ENCODE measurements at places on chromosomes 2 and 18. TPM values are rescaled to one million over a fixed set of nuclear protein-coding genes. Genes with fewer than 3 reads are reported as not detected.

The ALLC gene
- not detected for total RNA-seq

The KCNJ3 gene
- total RNA-seq, result under 0.01 TPM

The QPCT gene
- 73.9 TPM for total RNA-seq

The RETSAT gene
- 51.8 TPM for total RNA-seq

The AGXT gene
- total RNA-seq, result not detected

The NTSR2 gene
- total RNA-seq, result not detected

The CIDEA gene
- not detected for total RNA-seq

The PDK1 gene
- 11.3 TPM for total RNA-seq

The ADCYAP1 gene
- 1.3 TPM for total RNA-seq

The MREG gene
- 1.5 TPM for total RNA-seq

The IMPACT gene
- 24.6 TPM for total RNA-seq

GRCh38 chr2:28577791-28578680 lies 82.2 kb downstream of the PLB1 start:
- peak; percentile 50 for DNase-seq

GRCh38 chr18:46704189-46704588 lies 47.2 kb upstream of the LOXHD1 start:
- no peak for DNase-seq

GRCh38 chr2:173984866-173985604 lies 19.9 kb upstream of the SP3 start:
- DNase-seq, result no peak

GRCh38 chr18:30406728-30407127 lies 635.8 kb downstream of the DSC3 start:
- DNase-seq, result no peak

GRCh38 chr18:39167990-39168389 lies 1602.4 kb upstream of the CELF4 start:
- DNase-seq, result no peak

DNA sequence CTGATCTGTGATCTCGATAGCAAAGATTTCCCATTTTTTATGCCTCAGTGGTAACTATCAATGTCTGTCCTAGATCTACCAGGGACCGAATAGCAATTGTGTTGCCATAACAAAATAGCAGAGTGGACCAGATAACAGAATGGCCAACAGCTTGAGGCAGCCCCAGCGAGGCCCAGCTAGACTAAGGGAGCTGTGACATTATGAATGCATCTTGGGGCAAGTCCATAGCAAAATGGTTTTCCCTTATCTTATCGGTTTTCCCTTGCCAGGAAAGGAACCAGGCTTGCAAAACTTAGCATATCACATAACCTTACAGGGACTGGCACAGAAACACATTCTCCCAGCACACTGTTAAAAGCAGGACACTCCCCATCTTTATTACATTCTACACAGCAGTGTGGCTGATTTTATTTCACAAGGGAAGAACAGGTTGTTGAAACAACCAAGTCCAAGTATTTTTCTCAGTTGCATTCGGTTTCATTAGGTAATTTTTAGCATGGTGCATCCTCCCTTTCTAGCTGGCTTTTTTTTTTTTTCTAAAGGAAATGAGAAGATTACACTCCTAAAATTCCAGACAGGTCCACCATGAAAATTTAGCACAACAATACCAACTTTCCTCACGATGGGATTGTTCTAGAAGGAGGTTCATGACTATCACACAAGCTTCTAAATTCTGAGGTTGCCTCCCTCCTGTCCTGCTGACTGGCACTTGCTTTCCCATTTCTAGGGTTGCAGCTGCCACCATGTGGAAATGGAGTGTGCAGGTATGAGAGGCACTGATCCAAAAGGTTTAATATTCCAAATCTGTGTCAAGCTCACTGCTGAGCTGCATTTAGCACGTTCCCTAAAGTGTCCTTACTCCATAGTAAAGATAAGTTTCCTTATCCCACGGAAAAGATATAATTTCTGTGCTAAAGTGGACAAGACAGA lies 97.0 kb upstream of the SLC35G4 start:
- DNase-seq, result no peak

GRCh38 chr18:22176420-22177326 lies 7.3 kb downstream of the GATA6 start:
- no peak for DNase-seq

- DNase-seq, result no peak
These were observed 10.6 kb downstream of the PRLH start for GRCh38 chr2:237576974-237577373.

DNA sequence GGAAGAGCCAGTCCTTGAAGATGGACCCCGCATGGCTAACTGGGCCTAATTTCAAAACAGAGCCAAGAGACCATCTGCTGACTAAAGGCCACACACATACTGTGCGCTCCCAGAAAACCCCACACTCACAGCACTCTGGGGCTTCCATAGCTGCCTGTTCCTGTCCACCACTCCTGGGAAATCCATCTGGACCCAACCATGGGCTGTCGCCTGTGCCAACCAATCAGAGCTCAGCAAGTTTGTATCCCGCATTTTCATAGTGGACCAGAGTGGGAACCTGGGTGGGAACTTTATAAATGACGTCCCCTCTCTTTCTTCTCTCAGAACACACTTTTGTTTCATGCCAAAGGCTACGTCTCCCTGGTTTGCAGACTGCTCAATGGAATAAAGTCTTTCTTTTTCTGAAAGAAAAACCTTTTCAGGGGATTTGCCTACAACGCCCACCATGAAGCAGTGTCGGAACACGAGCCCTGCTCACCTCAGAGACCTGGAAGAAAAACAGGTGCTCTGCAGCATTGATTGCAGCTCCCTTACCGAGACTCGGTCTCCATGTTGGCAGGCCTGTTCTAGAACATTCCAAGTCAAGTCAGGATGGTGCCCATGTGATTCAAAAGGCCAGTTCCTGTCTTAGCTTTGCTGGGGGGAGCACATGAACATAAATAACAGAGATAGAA lies 137.2 kb upstream of the GPC1 start:
- no peak for DNase-seq

- peak; percentile 75 for DNase-seq
These were observed 67.4 kb downstream of the STEAP3 start for GRCh38 chr2:119290859-119291587.

DNA sequence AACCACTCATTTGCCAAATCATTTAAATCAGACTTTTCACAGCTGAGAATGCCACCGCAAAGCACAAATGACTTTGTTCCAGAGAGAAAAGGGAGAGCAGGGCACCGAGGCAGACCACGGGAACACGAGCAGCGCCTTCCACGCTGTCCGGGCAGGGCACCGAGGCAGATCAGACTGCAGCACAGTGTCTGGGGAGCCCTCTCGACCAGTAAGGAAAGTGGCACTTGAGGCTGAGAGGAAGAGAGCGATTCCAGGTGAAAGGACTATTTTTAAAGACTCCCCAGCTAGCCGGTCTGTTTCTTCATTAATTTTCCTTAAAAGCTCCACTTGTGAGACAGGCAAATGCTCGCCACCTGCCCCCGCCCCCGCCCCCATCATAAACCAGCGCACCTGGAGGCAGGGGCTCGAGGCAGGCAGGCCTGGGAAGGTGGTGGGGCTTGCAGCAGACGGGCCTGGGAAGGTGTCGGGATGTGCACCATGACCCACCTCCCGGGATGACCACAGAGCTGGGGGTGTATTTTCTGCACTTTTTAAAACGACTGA lies 80.9 kb upstream of the CTDP1 start:
- DNase-seq, result no peak

DNA sequence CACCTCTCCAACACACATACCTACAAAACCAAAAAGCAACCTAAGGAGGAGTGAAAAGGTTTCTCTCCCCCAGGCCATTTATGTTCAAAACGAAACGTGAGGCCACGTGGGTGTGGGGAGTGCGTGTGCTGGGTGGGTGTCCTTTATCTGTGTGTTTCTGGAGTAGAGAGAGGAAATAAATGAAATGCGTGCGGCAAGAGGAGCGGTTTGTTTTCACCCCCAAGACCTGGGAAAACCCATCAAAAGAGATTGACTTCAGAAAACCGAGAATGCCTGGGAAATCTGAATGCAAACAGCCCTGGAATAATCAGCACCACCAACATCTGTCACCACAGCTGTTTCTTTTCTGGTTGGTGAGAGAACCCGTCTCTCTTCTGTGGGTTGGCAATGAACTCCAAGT lies 137.4 kb downstream of the INSIG2 start:
- DNase-seq, result no peak

DNA sequence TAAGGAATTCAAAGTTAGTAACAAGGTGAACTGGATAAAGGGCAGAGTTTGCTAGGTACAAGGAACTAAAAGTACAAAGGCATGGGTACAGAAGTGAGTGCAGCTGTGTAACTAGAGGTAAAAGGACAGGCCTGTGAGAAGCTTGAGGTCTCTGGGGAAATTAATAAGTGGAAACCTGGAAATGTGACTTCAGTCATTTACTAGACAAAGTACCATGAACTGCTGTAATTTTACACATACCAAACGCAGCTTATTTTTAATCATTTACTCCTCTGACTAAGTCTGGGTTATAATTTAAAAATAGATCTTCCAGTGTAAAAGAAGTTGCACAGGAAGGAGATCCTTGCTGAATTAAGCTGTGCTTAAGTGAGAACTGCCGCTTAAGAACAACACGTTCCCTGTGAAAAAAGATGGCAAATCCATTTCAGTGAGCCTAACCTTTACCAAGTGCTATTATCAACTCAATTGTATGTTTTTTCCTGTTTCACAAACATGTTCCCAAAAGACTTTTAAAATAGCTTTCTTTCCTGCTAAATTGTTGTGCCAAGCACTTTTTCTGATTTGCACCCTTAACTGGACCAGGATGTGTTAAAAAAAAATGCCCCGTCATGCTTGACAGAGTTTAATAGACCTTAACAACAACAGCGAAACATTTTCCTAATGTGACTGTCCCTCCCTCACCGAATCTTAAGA lies 44.3 kb downstream of the CALCRL start:
- no peak for DNase-seq

DNA sequence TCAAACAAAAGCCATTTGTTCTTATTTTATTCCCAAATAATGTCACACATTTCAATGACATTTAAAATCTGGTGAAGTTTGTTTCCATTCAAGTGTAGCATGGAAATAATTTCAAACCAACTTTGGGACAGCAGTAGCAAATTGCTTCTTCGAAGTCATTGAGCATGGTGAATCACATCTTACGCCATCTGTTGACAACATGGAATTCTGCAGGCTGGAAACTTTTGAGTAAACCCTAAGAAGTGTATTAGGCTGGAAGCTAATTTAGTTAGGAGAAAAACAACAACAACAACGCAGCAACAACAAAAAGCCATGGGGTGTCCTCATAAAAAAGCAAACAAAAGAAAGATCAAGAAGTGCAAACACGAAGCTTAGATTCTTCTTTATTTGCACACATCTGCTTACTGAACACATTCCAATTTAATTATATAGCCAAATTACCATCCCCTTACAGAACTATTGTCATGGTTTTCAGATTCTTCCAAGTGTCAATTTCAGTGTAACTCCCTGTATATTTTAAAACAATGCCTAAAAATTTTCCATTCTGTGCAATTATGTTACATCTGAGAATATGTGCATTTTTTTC lies 659.0 kb upstream of the CDH7 start:
- DNase-seq, result no peak

DNA sequence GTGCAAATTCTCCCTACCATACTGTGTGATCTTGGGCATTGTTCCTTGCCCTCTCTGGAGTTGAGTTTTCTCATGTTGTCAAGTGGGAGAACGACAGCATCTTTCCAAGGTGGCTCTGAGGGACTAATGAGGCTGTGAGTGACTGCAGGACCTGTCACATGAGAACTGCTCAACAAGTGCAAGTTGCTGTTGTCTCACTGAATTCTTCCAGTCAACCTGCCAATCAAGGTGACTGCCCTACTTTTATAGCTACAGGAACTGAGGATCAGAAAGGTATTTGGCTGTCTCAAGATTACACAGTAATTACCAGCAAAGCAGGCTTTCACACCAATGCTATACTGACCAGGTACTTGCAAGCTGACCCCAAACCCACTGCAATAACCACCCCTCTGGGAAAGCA lies 137.6 kb downstream of the MTCL1 start:
- no peak for DNase-seq

DNA sequence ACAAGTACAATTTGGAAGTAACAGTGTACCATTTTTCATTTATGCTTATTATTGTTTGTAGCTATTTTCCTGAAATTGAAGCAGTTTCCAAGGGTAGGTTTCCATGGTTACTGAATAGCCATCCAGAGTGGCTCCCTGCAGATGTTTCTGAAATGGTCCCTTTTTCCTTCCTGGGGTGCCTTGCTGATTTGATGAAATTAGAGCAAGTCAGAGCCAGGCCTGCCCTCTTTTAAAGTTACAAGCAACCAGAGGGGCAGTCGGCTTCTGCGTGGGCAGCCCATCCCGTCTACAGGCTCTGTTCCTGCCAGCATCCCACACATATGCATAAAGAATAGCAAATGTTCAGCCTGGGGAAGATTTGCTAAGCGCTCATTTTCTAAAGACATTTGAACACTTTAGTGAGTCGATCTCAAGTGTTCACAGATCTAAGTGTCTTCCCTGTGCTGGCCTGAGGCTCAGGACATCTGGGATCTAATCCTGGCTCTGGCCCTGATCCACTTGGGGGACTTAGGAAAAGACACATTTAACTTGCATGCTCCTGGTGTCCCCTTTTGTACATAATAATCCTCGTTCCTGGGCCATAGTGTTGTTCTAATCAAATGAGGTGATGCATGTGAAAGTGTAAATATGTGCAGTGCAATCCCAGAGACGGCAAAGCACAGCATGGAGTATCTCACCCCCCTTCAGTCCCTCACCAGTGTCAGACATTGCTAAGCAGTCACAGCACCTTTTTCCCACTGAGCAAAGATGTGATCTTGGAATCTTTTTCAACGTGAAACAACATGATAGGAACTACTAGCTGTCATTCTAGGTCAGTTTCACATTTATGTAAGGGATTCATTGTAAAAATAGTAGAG lies 92.2 kb downstream of the STPG4 start:
- no peak for DNase-seq

DNA sequence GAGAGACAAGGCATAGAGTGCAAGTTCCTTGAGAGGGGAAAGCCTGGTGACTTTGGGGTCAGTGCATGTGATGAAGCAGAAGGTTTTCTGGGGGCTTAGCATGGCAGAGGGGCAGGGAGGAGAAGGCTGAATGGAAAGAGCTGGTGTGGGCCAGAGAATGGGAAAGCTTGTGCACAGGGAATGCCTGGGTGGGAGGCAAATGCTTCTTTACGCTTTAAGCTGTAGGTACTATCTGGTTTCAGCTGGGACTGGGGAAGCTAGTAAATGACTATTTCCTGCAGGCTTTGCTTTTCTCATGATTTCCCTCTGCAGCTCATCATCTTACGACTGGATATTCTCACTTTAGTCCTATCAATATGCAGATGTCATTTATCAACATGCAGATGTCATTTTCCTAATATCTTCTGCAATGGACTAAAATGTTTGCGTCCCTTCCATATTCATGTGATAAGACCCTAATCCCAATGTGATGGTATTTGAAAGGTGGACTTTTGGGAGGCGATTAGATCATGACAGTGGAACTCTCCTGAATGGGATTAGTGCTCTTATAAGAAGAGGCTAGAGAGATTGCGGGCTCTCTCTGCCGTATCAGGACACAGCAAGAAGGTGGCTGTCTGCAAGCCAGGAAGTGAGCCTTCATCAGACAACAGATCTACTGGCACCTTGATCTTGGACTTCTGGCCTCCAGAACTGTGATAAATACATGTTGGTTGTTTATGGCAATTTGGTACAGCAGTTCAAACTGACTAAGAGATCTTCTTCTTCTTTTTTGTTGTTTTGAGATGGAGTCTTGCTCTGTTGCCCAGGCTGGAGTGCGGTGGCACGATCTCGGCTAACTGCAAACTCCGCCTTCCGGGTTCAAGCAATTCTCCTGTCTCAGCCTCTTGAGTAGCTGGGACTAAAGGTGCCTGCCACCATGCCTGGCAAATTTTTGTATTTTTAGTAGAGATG lies 50.1 kb downstream of the MYCN start:
- no peak for DNase-seq

- DNase-seq, result no peak
These were observed 76.9 kb downstream of the CCDC93 start for GRCh38 chr2:117936871-117937428.

GRCh38 chr2:111028720-111029119 lies 92.0 kb upstream of the BCL2L11 start:
- no peak for DNase-seq

Data from sigmoid colon (tissue), 7 donors.